ENCODE measurements at places on chromosomes 4 and X. TPM values are rescaled to one million over a fixed set of nuclear protein-coding genes. Genes with fewer than 3 reads are reported as not detected.

VGLL1 gene
- total RNA-seq, result not detected

NHS gene
- 20.2 TPM for total RNA-seq

USP53 gene
- 183 TPM for total RNA-seq

CSAG1 gene
- total RNA-seq, result not detected

SHROOM4 gene
- 11.4 TPM for total RNA-seq

SLC4A4 gene
- 9.8 TPM for total RNA-seq

Measured in sciatic nerve (tissue), 2 donors.